ENCODE measurements at places on chromosomes 4 and X.

GRCh38 chr4:111960241-111960667 is 185.0 kb upstream of the FAM241A start:
- no peak for DNase-seq

GRCh38 chrX:119189115-119189514 is 47.0 kb upstream of the PGRMC1 start:
- DNase-seq = no peak

DNA sequence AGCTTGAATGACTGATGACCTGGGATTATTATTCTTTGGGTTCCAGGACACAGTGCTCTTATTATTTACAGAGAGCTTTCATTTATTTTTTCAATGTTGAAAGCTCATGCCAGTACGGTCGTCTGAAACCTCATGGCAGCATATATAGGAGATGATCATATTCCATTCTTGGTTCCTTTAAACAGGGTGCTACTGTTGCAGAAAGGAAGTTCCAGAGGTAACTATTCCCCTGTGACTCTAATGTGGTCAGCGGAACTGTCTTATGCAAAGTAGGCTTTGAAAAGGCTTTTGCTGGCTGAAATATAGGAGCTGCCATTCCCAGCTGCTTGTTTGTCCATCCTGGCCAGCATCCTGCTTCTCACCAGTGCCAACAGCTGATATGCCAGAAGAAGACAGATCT is 208.3 kb upstream of the LEF1 start:
- no peak for DNase-seq

GRCh38 chr4:185229021-185229818 is 19.8 kb downstream of the SNX25 start:
- no peak for DNase-seq

GRCh38 chr4:59597536-59598329 is 1602.4 kb upstream of the ADGRL3 start:
- no peak for DNase-seq

- DNase-seq = no peak
These were observed 3.0 kb downstream of the ATP11C start for GRCh38 chrX:139929876-139930275.

GRCh38 chrX:17553469-17553868 is 178.5 kb downstream of the NHS start:
- peak; percentile 88 for DNase-seq

GRCh38 chrX:53595266-53595810 is 91.2 kb downstream of the HUWE1 start:
- DNase-seq = no peak

DNA sequence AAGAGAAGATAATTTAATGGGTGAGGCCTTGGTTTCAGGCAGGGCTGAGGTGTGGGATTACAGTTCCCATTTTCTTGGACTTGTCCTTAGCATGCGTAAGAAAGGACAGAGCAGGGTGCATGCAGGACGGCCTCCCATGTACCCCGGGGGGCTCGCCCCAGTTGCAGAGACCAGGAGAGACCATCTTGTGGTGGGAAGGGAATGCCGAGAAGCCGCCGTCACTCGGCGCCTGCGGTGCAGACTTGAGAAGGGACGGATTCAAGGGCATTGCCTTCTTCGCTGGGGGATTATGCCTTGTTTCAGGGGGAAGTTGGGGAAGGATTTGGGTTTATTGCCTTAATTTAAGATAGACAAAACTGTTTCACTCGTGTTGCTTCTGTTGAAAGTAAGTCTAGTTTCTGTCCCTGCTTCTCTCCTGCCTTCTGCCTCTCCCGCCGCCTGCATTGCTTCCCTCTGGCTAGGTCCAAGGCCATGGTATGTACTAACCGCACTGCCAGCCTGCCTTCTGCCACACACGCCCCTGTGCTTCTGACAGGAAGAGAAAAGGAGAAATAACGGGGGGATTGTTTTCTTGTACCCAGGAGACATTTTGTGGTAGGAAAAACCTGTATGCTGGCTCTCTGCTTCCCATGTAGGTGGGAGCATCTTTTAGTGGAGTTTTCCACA is 175.9 kb downstream of the DCLK2 start:
- DNase-seq = no peak

GRCh38 chr4:134906404-134907023 is 704.9 kb upstream of the PABPC4L start:
- DNase-seq = peak; percentile 13

GRCh38 chrX:132482632-132483031 is 6.2 kb downstream of the MBNL3 start:
- no peak for DNase-seq

- DNase-seq = no peak
These were observed 129.8 kb downstream of the UGT8 start for GRCh38 chr4:114728426-114728825.

DNA sequence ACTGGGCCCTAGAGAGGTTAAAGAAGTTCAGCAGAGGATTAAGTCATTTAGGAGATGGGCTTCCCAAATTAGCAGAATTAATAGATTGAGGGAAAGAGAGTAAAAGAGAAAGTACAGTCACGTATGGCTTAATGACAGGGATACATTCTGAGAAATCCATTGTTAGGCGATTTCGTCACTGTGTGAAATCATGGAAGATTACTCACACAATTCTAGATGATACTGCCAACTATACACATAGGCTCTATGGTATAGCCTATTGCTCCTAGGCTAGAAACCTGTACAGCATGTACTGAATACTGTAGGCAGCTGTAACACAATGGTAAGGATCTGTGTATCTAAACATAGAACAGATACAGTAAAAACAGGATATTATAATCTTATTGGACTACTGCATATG is 180.6 kb downstream of the RNF150 start:
- DNase-seq = peak; percentile 59

DNA sequence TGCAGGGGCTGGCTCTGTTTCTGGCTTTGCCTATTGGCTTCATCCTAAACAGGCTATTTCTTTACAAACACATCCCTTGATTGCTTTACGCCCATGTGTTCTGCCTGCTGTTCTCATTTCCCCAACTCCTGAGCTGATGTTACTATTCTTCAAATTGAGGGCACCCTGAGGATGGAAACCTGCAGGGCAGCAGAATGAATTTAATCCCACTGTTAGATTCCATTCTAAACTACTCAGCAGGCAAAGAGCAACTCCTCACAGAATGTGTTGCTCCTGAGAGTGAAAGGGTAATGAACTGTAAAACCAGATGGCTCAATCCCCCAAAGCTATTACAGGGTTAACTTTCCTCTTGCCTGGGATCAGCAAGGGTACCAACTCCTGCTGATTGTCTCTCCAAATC is 75.7 kb downstream of the ANKRD50 start:
- no peak for DNase-seq

- no peak for DNase-seq
These were observed 20.7 kb downstream of the USP53 start for GRCh38 chr4:119233191-119233590.

GRCh38 chr4:88457307-88458103 is 586 bp downstream of the HERC5 start:
- peak; percentile 38 for DNase-seq

GRCh38 chr4:109406337-109406931 is 27.2 kb upstream of the SEC24B start:
- DNase-seq = peak; percentile 78

GRCh38 chrX:109268340-109268739 is 213.5 kb downstream of the GUCY2F start:
- no peak for DNase-seq

DNA sequence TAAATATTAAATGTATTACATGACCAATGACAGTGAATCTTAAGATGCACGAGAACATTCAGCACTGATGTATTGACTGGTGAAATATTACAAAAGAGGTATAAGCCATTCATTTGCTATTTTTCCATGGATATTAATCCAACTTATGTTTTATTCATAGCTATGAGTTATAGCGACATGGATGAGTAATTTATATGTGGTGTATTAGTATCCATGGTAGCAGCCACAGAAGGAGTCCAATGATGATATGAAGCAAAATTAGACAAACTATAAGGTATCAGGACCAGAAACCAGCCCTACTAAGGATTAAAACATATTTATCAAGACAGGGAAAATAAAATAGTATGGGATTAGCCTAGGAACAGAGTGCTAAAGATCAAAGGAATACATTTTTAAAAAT is 50.7 kb downstream of the THAP9 start:
- peak; percentile 20 for DNase-seq

- no peak for DNase-seq
These were observed 74.4 kb upstream of the PLAC1 start for GRCh38 chrX:134732676-134733075.

DNA sequence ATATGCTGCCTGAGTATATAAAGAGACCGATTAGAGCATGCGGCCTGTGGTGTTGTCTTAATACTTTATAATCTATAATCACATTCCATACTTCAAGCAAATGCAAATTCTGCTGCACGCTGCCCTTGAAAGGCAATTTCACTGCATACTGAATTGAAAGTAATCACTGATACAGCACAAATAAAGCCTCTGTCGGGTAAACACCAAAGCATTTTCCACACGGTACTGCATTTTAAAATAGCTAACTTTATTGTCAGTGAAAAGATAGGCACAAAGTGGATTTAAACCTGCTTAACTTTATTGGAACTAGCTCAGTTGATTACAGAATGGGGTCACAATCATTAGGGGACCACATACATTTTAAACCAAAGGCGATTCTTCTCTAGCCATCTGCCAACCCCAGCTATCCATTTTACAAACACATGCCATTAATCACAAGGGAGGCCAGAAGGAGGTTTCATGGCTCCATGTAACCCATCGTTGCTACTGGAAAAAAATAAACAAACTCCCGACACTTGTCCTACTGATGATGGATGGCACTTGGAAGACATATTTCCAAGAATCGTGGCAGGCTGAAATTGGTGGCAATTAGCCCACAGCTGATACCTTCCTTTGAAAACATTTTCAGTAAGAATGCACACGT is 65.9 kb downstream of the AMOT start:
- DNase-seq = no peak

DNA sequence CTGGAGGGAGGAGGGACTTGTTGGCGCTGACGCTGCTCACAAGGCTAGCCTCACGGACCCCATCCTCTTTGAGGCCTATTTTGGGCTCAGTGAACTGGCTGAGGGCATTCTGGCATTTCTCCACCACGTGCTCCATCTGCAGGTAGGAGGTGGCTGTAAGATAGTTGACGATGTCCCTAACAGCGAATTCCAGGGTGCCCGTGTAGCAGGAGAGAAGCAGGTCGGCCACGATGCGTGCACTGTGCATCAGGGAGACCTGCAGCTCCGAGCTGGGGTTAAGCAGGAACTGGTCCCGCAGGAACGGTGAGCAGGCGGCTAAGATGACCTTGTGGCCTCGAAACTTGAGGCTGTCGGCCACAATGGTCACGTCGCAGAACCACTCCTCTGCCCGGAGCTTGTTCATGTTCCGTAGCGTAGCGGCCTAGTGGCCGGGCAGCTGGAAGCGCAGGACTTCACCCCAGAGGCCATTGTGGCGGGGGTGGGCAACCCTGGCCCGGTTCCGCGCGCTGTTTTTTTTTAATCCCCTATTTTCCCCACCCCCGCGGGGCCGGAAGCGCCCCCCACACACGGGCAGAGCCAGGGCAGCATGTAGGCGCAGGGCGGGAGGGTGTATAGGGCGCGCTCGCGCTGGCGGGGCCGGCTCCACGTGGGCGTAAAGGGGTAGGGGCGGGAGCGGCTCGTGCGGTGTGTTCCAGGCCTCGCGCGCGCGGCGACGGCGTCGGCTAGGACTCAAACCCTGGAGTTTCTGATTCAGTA is 73.2 kb downstream of the UBE2K start:
- no peak for DNase-seq

DNA sequence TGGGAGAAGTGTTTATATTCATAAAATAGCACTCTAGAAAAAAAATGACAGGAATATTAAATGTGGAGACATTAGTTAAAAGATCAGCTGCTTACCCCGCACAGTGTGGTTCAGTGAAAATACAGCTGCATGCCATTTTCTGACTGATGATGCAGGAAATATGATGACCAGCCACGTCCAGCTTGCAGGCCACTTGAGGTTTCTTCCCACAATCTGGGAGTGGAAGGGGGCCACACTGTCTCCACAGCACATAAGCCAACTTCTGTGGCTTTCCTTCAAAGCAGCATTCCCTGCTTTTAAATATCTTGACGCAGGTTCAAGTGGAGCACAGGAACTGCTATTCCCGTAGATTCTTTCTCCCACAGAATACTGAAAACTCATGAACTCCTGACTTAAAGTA is 173.4 kb upstream of the GALNT7 start:
- peak; percentile 39 for DNase-seq

- peak; percentile 2 for DNase-seq
These were observed 513.7 kb downstream of the TLL1 start for GRCh38 chr4:166386491-166387360.

- DNase-seq = peak; percentile 36
These were observed 28.5 kb upstream of the KLHL4 start for GRCh38 chrX:87489071-87489470.

DNA sequence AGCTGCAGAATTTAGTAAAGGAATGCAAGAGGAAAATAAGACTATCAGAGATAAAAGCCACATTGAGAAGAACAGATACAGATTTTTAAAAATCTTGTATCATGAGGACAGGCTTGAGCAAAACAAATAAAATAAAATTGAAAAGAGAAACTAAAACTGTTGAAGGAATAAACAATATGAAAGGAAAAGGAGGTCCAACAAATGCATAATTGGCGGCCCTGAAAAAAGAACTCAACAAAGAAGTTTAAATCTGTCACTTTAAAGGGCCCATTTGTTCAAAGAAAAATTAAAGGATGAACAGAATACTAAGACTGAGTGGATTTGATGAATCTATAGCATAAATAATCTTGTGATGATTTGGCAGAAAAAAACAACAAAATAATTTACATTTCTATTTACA is 36.5 kb downstream of the TMPRSS11B start:
- no peak for DNase-seq

DNA sequence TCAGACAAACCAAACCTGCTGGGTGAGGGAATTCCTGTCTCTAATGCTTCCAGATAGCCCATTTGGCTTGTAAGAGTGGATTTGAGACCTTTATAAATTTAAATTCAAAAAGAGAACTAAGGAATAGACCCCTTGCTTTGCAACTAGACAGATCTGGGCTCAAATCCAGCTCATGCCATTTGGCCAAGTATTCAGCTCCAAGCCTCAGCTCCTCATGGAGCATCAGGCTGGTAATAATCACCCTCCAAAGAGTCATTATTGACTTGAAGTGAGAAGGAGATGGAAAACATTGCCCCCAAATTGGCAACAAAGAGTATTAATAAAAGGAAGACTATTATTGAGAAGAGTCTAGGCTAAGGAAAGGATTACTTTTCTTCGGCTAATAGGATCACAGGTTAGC is 134.7 kb downstream of the PDE5A start:
- no peak for DNase-seq

GRCh38 chr4:148431401-148431800 is 10.8 kb downstream of the NR3C2 start:
- DNase-seq = no peak

GRCh38 chrX:110825972-110826371 is 30.4 kb upstream of the CHRDL1 start:
- no peak for DNase-seq

- DNase-seq = no peak
These were observed 203.1 kb upstream of the NDST3 start for GRCh38 chr4:117831060-117831683.

GRCh38 chrX:44433556-44433955 is 90.1 kb upstream of the EFHC2 start:
- DNase-seq = peak; percentile 55

DNA sequence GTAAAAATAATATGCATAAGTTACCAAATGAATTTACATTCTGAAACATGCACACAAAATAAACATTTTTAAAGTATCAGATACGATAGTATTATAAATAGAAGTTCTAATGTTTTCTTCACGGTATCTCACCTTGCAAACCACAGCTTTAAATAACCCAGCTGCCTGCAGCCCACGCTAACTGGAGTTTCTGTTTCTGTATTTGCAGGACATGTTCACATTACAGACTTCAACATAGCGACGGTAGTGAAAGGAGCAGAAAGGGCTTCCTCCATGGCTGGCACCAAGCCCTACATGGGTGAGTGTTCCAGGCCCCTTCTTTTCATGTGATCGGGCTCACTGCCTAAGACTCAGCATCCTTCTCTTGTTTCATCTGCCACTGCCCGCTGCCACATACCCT is 291.7 kb downstream of the EVC2 start:
- no peak for DNase-seq

All from fibroblast of lung (primary cell).